Right cardiac atrium (tissue), 5 donors: ENCODE measurements at places on chromosomes 7 and 10. TPM values are rescaled to one million over a fixed set of nuclear protein-coding genes. Genes with fewer than 3 reads are reported as not detected.

DNA sequence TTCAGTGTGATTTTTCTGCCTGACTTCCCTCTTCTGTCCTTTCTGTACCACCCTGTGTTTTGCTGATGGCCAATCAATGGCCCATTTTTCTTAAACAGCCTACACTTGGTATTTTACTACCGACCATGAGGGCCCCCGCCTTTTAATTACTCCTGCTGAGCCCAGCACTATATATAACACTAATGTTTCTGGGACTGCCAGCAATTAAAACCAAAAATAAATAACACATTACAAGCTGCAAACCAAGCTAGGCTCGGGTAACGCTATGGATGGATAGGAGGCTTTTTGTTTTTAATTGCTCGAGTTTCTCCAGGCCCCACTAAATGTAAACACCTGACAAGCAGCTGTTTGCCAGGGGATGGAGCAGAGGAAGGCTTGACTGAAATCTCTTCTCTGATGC, 915.4 kb upstream of the AUTS2 start:
- DNase-seq, result no peak

- no peak for DNase-seq
Measured at GRCh38 chr7:111092406-111093236, 1.7 kb downstream of the LRRN3 start.

DNA sequence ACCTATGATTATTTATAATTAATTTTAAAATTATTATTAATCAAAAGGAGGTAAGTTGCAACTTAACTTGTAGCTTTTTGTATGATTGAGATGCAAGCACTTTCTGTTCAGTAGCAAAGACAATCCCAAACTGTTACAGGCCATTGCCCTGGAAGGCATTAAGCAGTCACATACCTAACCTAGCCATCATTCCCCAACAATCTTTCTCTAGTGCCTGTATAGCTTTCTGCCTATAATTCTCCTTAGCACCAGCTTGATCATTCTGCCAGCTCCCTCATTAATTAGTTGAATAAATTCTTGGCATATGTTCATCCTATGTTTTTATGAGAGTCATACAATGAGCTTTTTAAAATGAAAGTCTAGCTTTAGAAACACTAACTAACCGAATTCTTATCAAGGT, 178.9 kb upstream of the TMEM106B start:
- DNase-seq, result no peak

DNA sequence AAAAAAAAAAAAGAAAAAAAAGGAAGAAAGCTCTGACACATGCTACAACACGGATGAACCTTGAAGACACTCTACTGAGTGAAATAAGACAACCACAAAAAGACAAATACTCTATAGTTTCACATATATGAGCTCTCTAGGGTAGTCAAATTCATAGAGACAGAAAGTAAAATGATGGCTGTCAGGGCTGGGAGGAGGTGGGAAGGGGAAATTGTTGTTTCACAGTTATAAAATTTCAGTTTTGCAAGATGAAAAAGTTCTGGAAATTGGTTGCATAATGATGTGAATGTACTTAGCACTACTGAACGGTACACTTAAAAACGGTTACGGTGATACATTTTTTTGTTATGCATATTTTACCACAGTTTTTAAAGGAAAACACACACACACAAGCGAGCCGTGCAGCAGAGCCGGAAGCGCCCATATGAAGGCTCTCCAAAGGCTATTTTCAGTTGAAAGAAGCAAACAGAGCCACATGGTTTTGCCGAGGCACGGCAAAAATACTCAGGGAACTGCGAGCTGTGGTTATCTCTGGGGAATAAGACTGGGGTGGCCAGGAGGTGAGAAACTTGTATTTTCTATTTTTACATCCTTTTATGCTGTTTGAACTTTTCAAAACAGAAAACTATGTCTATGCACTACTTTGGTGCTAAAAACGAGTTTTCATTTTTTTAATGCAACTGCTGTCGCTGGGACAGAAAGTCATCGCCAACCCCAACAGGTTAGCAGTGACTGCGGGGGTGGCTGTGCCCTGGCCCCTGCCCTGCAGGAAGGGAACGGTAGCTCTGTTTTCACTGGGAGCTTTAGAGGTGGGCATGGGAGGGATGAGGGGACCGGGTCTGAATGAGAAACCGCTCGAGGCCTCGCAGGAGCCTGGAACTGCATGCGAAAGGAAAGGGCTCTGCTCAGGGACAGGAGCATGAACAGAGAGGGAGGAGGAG, 132.9 kb downstream of the OAT start:
- no peak for DNase-seq

GRCh38 chr7:7653593-7654187, 13.1 kb downstream of the UMAD1 start:
- DNase-seq, result no peak

The ARL5B gene
- 8.7 TPM for total RNA-seq

GRCh38 chr10:14535457-14536130, 204.9 kb upstream of the FRMD4A start:
- no peak for DNase-seq
